ENCODE measurements at places on chromosomes 1 and 21. TPM values are rescaled to one million over a fixed set of nuclear protein-coding genes. Genes with fewer than 3 reads are reported as not detected.
A peak's percentile ranks its signal among the peaks of the same experiment; 100 is the strongest.

DNAJC6 gene
- 0.06 TPM for total RNA-seq

ATAD3C gene
- not detected for total RNA-seq

ANGPTL3 gene
- not detected for total RNA-seq

SYNC gene
- total RNA-seq = 209 TPM

C1orf53 gene
- total RNA-seq = 24.9 TPM

TRIM67 gene
- 0.61 TPM for total RNA-seq

SPRR2F gene
- not detected for total RNA-seq

- no peak overlapping the region for H3K27ac ChIP-seq
- peaks cover 71% of the 10 kb centered on the region for H3K36me3 ChIP-seq
- H3K27me3 ChIP-seq = no peaks in the 10 kb centered on the region
- DNase-seq = no peak
These were observed 15.7 kb downstream of the TFB2M start for GRCh38 chr1:246550402-246550801.

- DNase-seq = no peak
- H3K27ac ChIP-seq = no peak overlapping the region
- H3K4me3 ChIP-seq = no peak overlapping the region
- H3K4me1 ChIP-seq = peaks cover 18% of the 10 kb centered on the region
These were observed 985 bp downstream of the SYT6 start for GRCh38 chr1:114152508-114153260.

GRCh38 chr1:226406401-226406881 lies 1.5 kb downstream of the PARP1 start:
- H3K27ac ChIP-seq = peak overlapping the region; percentile 55
- H3K4me3 ChIP-seq = peak overlapping the region; percentile 84
- no peaks in the 10 kb centered on the region for H3K27me3 ChIP-seq
- H3K36me3 ChIP-seq = peaks cover 27% of the 10 kb centered on the region
- H3K4me1 ChIP-seq = peaks cover 33% of the 10 kb centered on the region

DNA sequence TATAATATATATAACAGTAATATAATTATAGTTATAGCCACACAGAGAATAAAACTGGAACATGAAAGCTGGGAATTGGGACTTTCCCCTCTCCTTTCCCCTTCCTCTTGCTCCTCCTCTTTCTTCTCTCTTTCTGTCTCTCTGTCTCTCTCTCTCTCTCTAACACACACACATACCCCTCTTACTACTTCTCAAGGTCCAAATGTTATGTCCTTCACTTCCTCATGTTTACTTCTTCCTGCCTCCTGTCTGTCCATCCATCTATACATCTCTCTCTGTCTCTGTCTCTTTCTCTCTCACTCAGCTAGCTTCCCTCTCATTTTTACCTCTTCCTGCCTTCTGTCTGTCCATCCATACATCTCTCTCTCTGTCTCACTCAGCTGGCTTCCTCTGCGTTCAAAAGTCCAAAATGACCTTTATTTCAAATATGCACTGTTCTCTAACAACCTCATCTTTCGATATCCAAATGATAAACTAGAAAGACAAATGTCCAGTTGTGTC lies 261.1 kb downstream of the SIPA1L2 start:
- H3K27ac ChIP-seq = no peak overlapping the region
- H3K4me3 ChIP-seq = no peak overlapping the region

DNA sequence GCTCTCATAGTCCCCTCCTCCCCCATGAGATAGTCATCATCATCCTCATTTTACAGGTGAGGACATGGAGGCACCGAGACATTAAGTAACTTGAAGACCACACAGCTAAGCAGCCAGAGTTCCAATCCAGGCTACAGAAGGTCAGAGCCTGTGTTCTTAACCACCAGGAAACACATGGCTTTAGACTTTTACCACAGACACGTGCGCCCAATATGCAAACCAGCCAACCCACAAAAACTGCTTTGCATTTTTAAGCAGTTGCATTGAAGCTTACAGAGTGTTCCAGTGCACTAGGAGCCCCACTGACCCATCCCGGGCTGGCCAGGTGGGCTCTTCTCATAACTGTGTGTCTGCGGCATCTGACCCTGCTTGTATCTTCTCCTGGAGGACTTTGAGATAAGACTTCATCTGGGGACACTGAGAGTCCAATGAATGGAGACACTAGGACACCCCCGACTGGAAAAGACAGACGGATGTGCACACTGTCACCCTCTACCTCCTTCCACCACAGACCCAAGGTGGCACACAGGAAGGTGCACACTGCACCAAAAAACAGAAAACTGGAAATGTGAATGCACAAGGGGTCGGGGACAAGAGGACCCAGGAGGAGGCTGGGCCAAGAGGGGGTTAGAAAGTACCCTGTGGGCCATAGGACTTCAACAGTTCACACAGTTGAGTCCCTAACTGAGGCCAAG lies 56.4 kb downstream of the ETS2 start:
- no peak overlapping the region for H3K4me3 ChIP-seq
- H3K36me3 ChIP-seq = no peaks in the 10 kb centered on the region
- DNase-seq = no peak
- no peaks in the 10 kb centered on the region for H3K27me3 ChIP-seq
- H3K27ac ChIP-seq = no peak overlapping the region
- no peaks in the 10 kb centered on the region for H3K4me1 ChIP-seq

GRCh38 chr1:18653367-18653766 lies 22.7 kb downstream of the PAX7 start:
- no peak for DNase-seq
- no peaks in the 10 kb centered on the region for H3K36me3 ChIP-seq
- H3K27me3 ChIP-seq = peaks cover 74% of the 10 kb centered on the region
- H3K27ac ChIP-seq = no peak overlapping the region
- no peak overlapping the region for H3K4me3 ChIP-seq

- peaks cover 43% of the 10 kb centered on the region for H3K36me3 ChIP-seq
- no peak overlapping the region for H3K27ac ChIP-seq
- H3K27me3 ChIP-seq = no peaks in the 10 kb centered on the region
- DNase-seq = no peak
These were observed 24.0 kb downstream of the TMEM53 start for GRCh38 chr1:44650159-44650831.

GRCh38 chr1:230916587-230917283 lies 48.4 kb upstream of the C1orf198 start:
- H3K27ac ChIP-seq = no peak overlapping the region
- H3K27me3 ChIP-seq = no peaks in the 10 kb centered on the region
- DNase-seq = no peak
- H3K4me3 ChIP-seq = no peak overlapping the region
- H3K4me1 ChIP-seq = no peaks in the 10 kb centered on the region

DNA sequence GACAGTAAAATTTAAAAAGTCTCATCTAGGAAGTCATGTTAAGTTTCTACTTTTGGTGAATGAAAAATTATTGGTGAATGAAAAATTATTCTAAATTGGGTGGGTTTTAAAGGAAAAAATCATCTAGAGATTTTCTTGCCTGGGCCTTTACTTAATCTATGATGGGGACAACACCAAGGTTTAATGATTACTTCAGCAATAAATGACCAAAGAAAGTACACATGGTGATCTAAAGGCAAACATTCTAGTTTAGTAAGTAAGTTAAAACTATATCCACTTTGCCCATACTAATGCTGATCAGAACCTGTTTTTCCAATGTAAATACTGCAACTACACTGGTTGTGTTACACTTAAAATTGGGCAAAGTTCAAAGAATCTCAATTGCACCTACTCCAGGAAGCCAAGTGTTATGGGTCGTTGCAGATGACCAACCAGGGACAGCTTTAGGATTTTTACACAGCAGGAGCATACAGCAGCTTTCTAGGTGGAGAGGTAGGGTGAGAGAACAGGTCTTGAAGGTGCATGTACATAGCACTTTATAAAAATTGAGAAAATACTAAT lies 14.6 kb upstream of the RPL5 start:
- DNase-seq = no peak
- H3K27ac ChIP-seq = no peak overlapping the region
- no peaks in the 10 kb centered on the region for H3K36me3 ChIP-seq
- no peaks in the 10 kb centered on the region for H3K4me1 ChIP-seq

GRCh38 chr1:45097944-45098343 lies 85.9 kb downstream of the UROD start:
- no peaks in the 10 kb centered on the region for H3K4me1 ChIP-seq
- no peaks in the 10 kb centered on the region for H3K36me3 ChIP-seq
- no peak overlapping the region for H3K27ac ChIP-seq

GRCh38 chr1:243343970-243344937 lies 88.4 kb downstream of the SDCCAG8 start:
- no peaks in the 10 kb centered on the region for H3K36me3 ChIP-seq
- no peaks in the 10 kb centered on the region for H3K4me1 ChIP-seq
- H3K27me3 ChIP-seq = no peaks in the 10 kb centered on the region
- no peak for DNase-seq
- no peak overlapping the region for H3K4me3 ChIP-seq

DNA sequence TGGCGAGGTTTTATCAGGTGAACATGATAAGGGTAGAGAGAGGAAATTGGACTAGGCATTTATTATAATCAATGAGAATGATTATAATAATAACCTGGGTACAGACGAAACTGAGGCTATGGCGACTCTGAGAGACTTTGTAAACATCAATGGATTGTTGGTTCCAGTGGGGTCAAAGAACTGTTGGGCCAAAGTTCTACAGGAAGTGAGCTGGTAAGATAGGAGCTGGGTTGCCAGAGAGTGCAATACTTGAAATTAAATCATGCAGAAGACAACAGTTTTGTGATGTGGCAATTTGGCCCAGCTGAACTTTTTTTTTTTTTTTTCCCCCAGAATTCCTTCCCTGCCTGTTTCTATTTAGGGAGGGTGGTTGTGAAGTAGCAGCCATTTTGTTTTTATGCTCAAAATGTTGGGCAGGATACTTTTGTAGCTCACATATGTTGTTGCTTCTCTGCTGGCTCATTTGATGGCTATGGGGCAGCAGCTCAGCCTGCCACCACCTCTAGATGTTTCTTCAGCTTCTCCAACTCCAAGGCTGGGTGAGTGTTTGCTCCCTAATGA lies 286.5 kb upstream of the B3GALT2 start:
- no peak overlapping the region for H3K4me3 ChIP-seq
- H3K36me3 ChIP-seq = no peaks in the 10 kb centered on the region
- no peak for DNase-seq
- no peaks in the 10 kb centered on the region for H3K27me3 ChIP-seq
- no peak overlapping the region for H3K27ac ChIP-seq
- H3K4me1 ChIP-seq = no peaks in the 10 kb centered on the region

GRCh38 chr1:30234091-30234490 lies 489.3 kb downstream of the MATN1 start:
- H3K4me3 ChIP-seq = no peak overlapping the region
- DNase-seq = no peak
- H3K27me3 ChIP-seq = 0 out of 2 replicates have a peak, but pooled peaks cover under 1% of the 10 kb centered on the region
- no peaks in the 10 kb centered on the region for H3K4me1 ChIP-seq
- H3K27ac ChIP-seq = no peak overlapping the region

- no peaks in the 10 kb centered on the region for H3K36me3 ChIP-seq
- H3K4me3 ChIP-seq = peak overlapping the region; percentile 45
- H3K4me1 ChIP-seq = peaks cover 24% of the 10 kb centered on the region
- peak; percentile 60 for DNase-seq
These were observed 11.7 kb downstream of the NR5A2 start for GRCh38 chr1:200038981-200039848.

GRCh38 chr1:28518745-28519341 lies 13.0 kb downstream of the RCC1 start:
- peaks cover 24% of the 10 kb centered on the region for H3K4me1 ChIP-seq
- no peak for DNase-seq
- H3K27me3 ChIP-seq = peaks cover 12% of the 10 kb centered on the region
- peaks cover 56% of the 10 kb centered on the region for H3K36me3 ChIP-seq
- H3K27ac ChIP-seq = peak overlapping the region; percentile 88

DNA sequence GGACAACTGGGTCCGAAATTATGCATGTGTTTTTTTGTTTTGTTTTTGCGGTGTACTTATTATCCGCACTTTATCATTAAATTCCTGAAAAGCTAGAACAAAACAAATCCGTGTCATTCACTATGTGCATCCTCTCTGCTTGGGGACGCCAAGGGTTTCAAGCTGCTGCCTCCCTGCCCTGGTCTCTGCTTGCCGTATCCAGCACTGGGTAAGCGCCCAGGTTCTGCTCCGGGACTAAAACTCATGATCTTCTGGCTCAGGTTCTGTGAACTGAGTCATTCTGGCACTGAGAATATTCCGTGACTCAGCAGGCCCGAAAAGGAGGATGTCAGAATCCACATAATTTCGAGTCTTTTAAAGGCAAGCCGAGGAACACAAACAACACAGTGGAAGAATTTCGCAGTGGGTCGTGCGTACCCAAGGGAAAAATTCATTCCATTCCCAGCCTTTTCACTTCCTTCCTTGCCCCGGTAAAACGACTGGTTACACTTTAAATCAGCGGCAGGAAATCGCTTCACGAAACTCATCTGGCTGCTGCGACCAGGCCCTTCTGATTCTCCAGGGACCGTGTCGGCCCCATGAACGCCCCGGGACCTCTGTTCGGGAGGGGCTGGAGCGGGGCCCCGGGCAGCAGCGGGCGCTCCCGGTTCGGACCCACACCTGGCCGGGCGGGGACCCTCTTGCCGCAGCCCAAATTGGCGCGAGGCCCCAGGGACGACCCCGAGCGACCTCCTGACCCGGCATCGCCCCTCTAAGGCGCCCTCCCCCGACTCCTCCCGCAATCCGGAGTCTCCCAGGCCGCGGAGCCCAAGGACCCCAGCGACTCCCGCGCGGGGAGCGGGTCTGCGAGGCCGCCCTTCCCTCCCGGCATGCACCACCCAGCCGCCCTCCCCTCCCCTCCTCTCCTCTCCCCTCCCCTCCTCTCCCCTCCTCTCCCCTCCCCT lies 746 bp upstream of the LAMC1 start:
- peaks cover 18% of the 10 kb centered on the region for H3K36me3 ChIP-seq
- peak; percentile 85 for DNase-seq
- H3K4me1 ChIP-seq = peaks cover 32% of the 10 kb centered on the region

DNA sequence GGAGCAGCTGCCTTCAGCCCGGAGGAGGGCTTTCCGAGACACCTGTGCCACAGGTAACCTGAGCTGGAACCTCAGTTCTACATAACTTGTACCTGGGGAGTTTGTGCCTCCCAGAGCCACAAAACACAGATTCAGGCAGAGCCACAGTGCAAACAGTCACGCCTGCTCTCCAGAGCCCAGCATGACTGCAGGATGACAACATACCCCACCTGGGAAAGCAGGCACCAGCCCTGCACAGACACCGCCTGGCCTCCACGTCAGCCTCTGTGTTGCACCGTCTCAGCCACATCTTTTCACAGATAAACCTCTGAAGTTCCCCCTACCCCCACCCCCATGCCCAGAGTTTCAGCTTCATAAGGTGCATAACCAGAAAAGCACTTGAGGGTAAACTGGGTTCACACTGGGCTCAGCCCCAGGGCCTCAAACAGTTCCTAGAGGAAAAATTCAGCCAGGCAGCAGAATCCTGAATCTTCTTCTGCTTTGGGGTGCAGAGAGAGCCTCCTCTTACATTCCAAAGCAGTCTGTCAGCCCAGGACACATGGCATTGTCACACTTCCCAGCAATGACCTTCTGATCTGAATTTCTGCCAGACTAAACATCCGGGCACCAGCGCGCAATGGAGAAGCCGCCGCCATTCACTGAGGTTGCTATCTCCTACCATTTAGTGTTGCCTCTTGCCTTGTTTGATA lies 229.5 kb downstream of the TOMM20 start:
- peaks cover 39% of the 10 kb centered on the region for H3K4me1 ChIP-seq
- no peaks in the 10 kb centered on the region for H3K27me3 ChIP-seq
- H3K4me3 ChIP-seq = no peak overlapping the region
- peak; percentile 77 for DNase-seq
- H3K36me3 ChIP-seq = no peaks in the 10 kb centered on the region

Measured in SJSA1 (cell line).